Stomach (tissue), 19 donors: ENCODE measurements at places on chromosomes 3 and 15. TPM values are rescaled to one million over a fixed set of nuclear protein-coding genes. Genes with fewer than 3 reads are reported as not detected.

Gene CYB561D2
- 11.1 TPM for total RNA-seq

Gene CHRNB4
- total RNA-seq = not detected

GRCh38 chr3:28912120-28912885 lies 368.6 kb upstream of the RBMS3 start:
- no peak for DNase-seq

DNA sequence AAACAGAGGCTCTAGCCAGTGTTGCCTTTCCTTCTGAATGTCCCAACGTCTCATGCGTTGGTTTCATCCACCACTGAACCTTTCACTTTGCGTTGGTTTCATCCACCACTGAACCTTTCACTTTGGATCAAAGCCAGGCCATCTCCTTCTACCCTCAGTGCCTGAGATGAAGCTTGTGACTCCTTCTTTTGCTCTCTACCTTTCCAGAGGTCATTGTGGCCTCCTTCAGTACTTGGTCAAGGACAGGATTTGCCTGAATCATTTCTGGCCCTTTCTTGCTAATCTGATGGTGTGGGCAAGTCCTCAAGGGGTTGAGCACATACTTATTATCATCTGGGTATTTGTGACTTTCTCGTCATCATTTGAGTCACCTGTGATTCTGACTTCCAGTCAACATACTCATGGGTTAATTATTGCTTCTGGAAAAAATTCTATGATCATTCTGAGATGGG lies 50.0 kb downstream of the SELENOT start:
- no peak for DNase-seq

DNA sequence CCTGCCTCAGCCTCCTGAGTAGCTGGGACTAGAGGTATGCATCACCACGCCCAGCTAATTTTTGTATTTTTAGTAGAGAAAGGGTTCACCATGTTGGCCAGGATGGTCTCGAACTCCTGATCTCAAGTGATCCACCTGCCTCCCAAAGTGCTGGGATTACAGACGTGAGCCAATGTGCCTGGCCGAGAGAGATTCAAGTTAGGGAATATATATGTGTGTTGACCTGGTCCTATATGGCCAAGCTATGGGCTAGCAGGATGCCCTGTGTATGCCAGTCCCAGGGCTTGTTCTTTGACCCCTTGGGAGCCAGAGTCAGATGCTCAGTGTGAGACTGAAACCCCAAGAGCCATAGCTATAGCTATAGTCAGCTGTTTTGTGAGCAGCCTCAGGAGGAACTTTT lies 1.9 kb downstream of the NDUFAF3 start:
- no peak for DNase-seq

DNA sequence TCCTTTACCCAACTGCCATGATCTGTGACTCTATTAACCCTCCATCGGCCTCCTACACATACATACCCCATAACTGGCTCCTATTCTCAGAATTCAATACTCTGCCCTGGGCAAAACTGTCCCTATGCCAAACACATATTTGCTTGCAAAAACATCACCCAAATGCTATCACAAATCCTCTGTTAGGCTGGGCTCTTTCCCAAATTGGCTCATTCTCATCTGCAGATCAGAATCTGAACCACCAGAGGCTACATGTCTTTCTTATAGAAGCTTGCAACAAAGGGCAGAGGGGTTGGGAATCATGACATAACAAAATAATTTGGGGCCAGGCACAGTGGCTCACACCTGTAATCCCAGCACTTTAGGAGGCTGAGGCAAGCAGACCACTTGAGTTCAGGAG lies 45.4 kb upstream of the GOLM2 start:
- DNase-seq = no peak

DNA sequence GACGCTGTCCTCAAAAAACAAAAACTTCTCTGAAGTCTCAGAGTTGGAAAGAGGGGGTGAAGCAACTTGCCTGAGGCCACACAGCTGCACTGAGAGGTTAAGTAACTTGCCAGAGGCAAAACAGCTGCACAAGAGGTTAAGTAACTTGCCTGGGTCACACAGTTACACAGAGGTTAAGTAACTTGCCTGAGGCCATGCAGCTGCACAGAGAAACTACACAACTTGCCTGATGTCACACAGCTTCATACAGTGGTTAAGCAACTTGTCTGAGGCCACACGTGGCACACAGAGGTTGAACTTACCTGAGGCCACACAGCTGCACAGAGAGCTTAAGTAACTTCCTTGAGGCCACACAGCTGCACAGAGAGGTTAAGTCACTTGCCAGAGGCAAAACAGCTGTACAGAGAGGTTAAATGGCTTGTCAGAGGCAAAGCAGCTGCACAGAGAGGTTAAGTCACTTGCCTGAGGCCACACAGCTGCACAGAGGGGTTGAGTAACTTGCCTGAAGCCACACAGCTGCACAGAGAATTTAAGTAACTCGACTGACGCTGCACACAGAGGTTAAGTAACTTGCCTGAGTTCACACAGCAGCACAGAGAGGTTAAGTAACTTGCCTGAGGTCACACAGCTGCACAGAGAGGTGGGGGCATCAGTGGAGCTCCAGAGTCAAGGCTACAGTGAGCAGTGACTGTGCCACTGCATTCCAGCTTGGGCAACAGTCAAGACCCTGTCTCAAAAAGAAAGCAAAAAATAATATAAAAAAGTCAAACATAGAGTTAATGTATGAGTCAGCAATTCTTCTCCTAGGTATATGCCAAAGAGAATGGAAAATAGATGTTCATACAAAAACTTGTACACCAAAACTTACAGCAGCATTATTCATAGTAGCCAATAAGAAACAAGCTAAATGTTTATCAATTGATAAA lies 12.0 kb upstream of the ACAD9 start:
- no peak for DNase-seq

- no peak for DNase-seq
Measured at GRCh38 chr15:69653846-69654245, 201.2 kb downstream of the RPLP1 start.

DNA sequence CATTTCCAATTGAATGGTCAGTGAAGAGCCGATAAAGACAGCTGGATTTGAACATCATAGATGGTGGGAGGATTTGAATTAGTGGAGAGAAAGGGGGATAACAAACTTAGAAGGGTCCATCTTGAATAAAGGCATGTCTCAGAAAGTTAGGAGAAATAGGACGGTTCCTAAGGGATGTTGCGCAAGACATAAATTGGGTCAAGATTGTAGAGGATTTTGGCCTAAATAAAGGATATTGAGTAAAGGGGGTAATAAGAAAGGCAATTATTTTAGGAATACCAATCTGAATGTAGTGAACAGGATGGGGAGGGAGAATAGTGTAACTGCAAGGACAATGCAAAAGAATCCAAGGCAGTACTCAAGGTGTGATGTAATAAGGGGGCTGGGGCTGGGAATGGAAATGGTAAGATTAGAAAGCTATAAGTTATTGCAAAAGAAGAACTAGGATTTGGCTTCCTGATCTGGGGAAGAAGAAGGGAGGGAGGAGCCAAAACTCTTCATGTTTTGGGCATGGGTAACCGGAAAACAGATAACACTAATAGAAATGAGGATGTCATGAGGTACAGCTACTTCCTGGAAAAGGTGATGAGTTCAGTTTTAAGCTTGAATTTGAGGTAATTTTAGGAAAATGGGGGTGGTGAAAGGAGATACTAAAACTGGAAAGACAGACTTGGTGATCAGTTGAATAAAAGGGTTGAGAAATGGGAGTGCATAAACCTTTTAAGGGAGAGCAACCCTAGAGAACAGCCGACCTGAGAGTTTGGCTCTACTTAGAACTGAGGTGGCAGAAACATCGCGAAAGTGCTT lies 17.3 kb upstream of the TRPC1 start:
- DNase-seq = no peak

- no peak for DNase-seq
Measured at GRCh38 chr15:68424754-68425390, 7.1 kb downstream of the ITGA11 start.

DNA sequence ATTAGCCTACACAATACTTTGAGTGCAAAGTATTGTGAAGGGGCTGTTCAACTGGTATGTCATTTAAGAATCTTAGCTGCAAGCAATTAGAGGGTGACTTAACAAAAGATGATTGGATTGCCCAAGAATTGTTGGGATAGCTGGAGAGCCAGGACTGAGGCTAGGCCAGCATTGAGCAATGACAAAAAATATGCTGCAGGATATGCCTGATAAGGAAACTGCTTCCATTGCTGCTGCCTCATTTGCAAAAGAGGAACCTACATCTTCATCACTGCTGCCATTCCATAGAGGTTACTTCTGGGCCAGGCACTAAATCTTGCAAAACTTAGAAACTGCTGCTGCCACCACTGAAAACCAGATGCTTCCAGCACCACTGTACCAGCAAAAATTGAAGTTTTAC lies 108.0 kb upstream of the TBC1D5 start:
- DNase-seq = no peak
